ENCODE measurements at places on chromosomes 16 and 17.

DNA sequence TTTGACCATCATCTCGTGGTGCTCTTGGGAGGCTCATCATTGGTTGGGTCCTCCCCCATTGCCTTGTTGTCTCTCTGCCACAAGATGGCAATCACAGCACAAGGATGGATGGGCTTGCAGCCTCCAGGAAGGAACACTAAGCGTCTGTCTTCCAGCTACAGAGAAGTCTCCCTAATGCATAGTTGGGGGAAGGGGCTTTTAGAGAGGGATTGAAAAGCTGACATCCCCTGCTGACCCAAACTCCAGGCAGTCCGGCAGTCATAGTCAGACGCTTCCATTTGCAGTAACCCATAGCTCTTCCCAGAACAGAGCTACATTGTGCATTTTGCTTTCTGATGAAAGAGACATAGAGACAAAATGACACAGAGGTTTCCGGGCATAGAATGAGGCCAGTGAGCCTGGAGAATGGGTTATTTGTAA is 111.4 kb downstream of the UTP18 start:
- peak; percentile 9 for DNase-seq

DNA sequence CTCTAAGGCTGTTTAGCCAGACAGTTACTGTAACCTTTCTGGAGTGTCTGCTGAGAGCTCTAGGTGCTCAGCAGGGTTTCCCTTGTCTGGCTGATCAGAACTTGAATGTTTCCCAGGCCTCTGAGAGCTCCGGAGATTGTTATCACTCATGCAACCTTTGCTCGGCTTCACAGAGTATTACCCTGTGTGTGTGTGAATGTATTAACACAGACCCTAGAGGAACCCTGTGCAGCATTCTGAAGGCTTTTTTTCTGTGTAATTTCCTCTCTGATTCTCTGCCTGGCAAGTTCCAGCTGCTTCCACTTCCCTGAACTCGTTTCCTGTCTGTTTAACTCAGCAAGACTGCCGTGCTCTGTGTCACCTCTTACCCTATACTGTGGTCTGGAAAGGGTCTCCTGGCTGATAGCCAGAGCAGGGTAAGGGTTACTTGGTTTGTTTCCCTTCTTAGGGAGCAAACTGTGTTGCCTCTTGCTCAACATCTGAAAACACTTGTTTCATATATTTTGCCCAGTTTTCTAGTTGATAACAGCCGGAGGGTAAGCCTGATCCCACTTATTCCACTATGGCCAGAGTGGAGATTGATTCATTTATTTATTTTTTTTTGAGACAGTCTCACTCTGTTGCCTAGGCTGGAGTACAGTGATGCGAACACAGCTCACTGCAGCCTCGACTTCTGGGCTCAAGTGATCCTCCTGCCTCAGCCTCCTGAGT is 21.7 kb downstream of the PRMT7 start:
- DNase-seq, result no peak

GRCh38 chr17:54085020-54085419 is 262.3 kb downstream of the KIF2B start:
- no peak for DNase-seq

- DNase-seq, result no peak
Measured at GRCh38 chr17:11142231-11142630, 98.8 kb upstream of the SHISA6 start.

- DNase-seq, result no peak
Measured at GRCh38 chr17:74740641-74741387, 3.8 kb downstream of the RAB37 start.

GRCh38 chr16:48903039-48903438 is 293.1 kb upstream of the N4BP1 start:
- no peak for DNase-seq

DNA sequence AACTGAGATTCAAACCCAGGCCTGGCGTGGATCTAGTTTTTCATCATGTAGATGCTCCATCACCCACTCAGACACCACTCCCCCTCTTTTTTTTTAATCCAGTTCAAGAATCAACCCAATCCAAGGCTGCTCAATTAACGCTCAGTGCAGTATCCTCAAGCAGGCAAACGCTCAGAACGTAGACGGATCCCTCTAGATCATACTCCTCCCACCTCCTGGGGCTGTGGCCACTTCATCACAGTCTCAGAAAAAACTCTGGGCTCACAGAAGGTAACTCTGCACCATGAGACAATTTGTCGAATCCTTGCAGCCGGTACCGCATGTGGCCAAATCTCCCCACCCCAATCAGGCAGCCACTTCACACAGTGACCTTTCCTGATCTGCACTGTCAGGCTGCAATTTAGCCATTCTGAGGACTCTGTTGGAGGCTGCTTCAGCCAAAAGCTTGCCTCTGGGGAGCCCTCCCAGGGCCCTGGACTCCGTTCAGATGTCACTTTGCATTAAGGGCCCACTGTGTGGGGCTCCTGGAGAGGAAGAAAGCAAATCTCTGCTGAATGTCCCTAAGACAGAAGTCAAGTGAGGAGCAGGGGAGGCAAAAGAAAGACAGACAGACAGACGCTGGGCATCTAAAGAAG is 183.5 kb downstream of the XYLT1 start:
- DNase-seq, result no peak

DNA sequence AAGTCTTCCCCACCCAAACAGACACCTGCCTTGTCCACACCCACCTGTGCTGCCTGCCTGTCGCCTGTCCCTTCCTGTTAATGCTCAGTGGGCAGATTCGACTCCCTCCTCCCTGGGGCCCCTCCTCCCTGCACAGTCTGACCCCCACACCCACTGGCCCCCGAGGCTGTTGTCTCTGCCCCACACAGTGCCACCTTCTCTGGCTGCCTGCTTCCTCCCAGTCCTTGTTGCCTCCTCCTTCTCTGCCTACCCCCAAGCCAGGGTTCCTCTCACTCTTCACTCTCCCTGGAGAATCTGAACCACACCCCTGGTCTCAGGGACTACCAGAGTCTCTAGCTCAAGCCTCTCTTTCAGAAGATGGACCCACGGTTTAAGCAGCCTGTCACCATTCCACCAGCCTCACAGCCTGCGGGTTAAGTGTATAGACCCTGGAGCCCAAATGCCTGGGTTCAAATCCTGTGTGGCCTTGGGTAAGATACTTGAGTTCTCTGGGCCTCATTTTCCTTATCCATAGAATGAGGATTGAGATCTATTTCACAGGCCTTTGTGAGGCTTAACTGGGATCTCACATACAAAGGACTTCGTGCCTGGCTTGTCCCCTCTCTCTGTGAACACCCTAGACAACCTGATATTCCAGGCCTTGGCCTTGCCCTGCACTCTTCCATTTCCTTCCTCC is 3.8 kb upstream of the ARHGAP23 start:
- no peak for DNase-seq

DNA sequence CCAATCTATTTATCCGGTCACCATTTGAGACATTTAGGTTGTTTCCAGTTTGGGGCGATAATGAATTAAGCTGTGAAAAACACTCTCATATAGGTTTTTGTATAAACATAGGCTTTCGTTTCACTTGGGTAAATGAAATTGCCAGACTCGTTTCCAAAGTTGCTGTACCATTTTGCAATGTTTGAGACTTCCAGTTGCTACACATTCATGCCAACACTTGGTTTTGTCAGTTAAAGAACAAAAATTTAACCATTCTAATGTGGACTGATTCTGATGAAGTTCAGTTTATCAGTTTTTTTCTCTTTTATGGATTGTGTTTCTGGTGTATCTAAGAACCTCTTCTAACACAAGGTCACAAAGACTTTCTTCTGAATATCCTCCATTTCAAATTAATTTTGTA is 52.4 kb downstream of the YPEL2 start:
- DNase-seq, result no peak

DNA sequence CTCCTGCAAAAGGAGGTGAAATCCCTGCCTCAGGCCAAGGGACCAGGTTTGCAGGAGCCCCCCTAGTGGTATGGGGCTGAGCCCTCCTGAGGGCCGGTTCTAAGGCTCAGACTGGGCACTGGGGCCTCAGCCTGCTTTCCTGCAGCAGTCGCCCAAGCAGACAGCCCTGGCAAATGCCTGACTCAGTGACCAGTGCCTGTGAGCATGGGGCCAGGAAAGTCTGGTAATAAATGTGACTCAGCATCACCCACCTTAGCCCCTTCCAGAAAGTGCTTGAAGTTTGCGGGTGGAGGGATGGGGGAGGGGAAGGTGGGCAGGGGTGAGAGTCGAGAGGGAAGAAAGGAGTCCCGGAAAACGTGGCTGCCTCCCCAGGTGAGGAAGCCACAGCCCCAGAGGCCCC is 2.1 kb downstream of the MC1R start:
- no peak for DNase-seq

DNA sequence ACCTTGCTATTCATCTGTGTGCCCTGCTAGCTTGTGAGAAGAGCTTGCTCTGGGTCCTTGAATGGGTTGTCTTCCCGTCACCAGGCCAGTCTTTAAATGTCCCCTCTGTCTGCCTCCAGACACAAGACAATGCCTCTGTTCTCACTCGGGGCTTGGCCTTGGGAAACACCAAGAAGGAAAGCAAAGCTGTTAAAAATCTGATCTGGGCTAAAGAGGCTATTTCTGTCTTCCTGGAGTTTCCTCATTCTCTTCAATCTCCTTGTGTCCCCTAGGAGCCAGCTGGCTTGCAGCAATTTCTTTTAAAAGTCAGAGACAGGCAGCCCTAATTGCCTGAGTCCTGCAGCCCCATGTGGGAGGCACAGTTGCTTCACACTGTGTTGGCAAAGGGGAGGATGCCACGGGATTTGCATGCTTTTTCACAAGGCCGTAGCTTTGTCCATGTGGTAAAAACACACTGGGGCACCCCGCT is 2.5 kb downstream of the DNAI2 start:
- DNase-seq, result no peak

DNA sequence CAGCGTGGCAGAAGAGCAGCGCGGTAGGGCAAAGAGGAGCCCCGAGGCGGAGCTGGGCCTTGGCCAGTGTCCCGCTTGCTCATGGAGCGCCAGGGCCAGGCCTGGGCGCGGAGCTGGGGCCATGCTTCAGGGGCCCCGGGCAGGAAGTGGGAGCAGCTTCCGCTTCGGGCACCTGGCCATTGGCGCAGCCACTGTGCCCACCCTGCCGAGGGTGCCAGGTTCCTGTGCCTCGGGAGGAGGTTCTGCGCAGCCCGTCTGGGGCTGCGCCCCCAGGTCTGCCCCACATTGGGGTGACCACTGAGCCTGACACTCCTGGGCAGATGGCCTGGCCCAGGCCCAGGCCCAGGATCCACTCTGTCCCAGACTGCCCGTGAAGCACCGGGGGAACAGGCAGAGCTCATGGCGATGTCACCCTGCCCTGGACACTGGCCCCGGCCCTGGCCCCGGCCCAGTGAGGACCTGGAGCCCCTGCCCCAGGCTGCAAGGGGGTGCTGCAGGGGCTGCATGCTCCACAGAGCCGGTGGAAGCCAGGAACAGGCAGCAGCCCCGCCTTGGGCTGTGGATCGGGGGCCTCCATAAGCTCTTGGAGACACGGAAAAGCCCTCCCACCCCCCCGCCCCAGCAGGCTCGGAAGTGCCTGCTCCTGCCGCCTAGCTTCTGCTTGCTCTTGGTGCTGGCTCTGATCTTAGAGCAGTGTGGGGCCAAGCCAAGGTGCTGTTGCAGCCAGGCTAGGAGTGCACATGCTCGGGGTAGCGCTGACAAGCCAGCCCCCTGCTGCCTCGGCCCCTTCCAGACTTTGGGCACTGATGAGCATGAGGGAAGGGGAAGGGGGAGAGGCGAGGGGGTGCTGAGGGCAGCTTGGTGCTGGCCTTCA is 35.9 kb upstream of the FOXJ1 start:
- no peak for DNase-seq

DNA sequence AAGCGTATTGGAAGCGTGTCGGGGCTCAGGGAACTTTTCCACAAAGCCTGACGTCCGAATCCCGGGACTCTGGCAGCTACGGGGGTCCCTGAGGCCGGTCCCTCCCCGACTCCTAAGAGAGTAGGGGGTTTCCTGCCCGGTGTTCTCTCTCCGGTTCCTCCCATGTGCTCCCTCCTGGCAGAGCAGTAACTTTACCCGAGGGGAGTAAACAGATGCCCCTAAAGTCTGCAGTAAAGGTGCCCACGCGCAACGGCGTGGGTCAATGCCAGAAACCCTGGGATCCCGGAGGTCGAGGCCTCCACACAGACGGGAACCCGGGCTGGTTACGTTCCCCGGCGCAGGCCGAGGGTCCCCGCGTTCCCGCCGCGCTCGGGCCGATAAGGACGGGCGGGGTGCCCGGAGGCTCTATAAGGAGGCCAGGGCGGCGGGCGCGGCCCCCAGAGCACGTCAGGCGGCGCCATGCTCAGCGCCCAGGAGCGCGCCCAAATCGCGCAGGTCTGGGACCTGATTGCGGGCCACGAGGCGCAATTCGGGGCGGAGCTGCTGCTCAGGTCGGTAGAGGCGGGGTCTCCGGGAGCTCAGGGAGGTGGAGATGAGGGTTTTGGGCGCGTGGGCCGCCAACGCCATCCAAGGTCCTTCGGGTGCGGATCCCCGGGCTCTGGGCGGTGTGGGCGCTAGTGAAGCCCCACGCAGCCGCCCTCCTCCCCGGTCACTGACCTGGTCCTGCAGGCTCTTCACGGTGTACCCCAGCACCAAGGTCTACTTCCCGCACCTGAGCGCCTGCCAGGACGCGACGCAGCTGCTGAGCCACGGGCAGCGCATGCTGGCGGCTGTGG is at the start of gene HBM:
TSS of gene HBM (plus strand) at position 440 of the 836 bp plus-strand sequence. CDS start at position 460, 20 bp downstream.
- no peak for DNase-seq

GRCh38 chr17:82412535-82413520 is 5.3 kb upstream of the HEXD start:
- DNase-seq, result no peak

- DNase-seq, result no peak
Measured at GRCh38 chr17:78819806-78820792, 20.5 kb downstream of the USP36 start.

DNA sequence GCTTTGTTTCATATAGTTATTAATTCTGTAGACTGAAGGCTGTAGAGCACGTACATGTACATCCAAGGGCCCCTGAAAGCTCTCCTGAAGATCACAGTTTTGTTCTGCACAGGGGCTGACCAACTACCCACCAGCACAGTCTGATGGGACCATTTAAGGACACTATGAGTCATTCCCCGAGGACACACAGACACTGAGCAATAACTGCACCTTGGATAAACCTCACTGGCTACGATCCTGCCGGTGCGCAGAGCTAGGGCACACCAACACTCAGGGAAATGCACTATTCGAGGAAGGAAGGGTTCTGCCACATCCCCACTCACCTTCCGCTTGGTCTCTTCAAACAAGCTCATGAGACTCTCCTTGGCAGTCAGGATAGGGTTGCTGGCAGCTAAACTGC is 20.3 kb downstream of the SMG6 start:
- no peak for DNase-seq

DNA sequence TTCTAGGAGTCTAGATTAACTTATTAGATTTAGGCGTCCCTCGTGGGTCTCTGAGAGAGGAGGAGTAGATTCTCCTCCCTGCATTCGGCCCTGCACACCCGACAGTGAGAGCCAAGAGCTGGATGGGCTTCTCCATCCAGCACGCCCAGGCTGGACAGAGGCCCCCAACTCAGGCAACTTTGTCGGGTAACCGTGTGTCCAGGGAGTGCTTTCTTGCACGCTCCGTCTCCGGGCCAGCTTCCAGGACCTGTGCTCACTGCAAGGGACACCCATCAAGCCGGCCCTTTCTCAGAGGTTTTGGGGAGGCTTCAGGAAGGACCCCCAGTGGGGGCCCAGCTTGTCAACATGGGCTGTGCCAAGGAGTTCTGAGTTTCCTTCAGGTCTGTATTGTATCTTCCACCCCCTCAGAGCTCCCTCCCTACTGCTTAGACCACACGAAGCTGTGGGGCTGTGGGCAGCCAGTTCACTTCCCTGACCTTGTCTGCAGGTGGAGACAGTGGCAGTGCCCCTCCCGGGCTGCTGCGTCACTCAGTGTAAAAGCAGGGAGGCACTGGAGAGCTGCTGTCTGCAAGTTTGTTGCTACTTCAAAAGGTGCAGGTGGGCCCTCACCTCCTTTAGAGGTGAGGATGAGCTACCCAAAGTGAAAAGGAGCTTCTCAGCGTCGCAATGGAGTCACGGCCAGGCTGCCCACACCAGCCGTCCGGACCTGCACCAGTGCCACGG is 24.0 kb upstream of the C16orf78 start:
- no peak for DNase-seq

- DNase-seq, result no peak
Measured at GRCh38 chr16:28210979-28211588, 681 bp downstream of the XPO6 start.

Measured in HS-27A (cell line).